Retinal pigment epithelial cell (primary cell): ENCODE measurements at places on chromosomes 13 and 19.

GRCh38 chr19:5914946-5915781 lies 1.1 kb downstream of the CAPS start:
- no peak for DNase-seq

DNA sequence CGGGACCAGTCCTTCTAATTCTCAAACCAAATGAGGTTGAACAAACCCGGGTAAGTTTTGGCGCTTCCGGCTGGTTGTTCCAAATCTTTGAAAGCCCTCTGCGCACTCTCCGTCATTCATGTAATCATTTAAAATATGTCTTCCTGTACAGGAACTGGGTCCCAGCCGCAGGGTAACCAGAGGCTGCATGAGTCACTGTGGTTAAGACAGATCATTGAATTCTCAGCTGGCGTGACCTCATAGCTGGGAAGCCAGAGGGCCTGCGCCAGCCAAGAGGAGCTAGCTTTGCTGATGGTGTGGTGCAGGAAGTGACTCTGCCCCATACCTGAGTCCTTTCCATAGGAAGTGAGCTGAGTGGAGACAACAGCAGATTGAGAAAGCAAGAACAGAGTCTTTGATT lies 135.2 kb downstream of the TSHZ3 start:
- DNase-seq = peak; percentile 93

DNA sequence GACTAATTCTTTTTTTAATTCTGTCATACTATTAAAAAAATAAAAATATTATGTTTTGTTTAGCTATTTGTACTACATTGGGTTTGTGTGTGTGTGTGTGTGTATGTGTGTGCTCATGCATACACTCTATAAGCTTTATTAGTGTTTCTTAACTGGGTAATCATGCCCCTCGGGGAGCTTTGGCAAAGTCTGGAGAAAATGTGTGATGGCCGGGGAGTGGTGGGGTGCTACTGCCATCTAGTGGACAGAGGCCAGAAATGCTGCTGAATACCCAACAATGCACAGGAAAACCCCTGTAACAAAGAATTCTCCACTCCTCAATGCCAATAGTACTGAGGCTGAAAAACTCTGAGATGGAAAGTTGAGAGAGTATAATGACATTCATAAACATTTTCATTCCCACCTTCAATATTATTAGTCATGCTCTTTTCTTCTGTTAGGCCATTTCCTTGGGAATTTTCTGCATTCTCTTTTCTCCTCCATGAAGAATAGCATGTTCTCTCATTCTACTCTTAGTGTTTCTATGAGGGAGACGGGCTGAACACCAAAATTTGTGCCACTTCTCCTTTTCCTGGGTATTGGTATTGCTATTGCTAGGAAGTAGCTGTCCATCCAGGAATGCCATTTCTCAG lies 157.3 kb downstream of the DNAJC3 start:
- DNase-seq = no peak

DNA sequence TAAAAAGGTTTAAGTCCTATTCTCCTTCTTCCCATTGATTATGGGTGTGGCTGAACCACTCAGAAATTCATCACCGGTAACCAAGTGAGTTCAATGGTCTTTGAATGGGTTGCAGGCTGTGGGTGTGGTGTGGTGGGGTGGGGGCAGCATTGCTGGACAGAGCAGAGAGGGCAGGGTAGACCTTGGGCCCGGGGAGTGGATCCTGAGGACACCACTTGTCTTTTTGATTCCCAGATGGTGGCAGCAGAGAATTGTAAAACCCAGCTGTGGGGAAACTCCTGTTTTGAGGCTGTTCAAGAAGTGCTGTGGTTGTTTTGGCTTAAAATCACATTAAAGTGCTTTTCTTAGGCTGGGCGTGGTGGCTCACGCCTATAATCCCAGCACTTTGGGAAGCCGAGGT lies 45.8 kb upstream of the RGCC start:
- no peak for DNase-seq

DNA sequence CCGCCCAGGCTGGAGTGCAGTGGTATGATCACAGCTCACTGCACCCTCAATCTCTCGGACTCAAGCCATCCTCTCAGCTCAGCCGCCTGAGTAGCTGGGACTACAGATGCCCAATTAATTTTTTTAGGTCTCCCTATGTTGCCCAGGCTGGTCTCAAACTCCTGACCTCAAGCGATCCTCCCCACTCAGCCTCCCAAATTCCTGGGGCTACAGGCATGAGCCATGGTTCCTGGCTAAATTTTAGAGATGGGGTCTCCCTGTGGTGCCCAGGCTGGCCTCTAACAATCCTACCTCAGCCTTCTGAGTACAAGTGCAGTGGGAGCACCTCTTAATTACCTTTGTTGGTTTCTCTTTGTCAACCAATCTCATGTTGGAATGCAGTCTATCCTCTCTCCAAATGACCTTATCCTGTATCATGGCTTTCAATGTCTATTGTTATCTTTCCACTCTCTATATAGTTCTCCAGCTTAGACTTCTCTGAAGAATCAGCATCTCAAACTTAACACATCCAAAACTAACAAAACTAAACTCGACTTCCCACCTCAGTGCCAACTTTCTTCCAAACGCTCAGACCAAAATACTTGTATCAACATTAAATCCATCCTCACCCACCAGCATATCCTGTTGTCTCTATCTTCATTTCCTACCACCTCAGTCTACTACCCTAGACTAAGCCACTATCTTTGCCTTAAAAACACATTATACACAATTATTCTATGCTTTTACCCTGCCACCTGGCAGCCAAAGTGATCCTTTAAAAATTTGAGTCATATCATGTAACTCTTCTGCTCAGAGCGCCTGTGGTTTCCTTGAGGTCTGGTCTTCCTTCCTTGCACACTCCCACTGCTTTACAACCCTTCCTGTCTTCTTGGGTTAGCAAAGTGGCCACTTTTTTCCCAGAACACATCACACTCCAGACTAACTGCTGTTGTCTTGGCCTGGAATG lies 6.7 kb downstream of the TPT1 start:
- no peak for DNase-seq

DNA sequence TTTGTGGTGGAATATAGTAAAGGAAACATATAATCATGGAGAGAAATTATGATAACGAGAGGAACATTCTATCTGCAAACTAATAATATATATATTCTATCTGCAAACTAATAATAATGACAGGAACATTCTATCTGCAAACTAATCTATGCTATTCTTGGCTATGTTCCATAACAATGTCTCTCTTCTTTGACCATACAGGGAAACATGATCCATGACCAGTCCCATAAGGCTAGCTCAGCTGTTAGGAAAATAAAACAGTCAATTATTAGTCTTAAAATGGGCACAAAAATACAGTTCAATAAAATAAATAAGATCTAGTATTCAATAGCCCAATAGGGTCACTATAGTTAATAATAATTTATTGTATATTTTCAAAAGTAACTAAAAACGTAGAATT lies 707.8 kb upstream of the PCDH20 start:
- no peak for DNase-seq

DNA sequence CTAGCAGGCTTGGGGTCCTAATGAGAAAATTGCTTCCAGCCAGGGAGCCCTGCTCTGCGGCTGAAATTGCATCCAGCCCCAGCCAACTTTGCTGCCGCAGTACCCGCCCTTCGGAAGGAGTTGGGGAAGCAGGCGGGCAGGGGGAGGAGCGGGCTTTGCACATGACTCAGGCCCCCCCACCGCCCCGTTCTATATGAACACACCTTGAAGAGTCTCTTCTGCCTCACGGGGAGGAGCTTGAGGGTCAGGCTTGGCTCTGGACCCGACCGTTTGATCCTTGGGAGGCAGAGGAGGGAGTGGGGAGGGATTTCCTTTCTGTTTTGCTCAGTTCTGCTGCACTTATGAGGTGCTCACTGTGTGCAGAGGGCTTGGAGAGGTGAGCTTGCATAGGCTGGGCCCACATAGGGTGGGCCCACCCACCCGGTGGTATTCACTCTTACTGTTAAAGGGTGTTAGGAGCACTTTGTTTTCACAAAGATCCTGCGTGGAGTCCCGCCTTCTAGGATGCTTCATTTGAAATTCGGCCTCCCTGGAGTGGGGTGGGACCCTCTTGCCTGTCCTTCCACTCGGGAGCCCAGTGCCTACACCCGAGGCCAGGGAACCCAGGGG lies 46.5 kb downstream of the LYL1 start:
- DNase-seq = no peak

- no peak for DNase-seq
Measured at GRCh38 chr13:94227255-94227879, 252.1 kb downstream of the DCT start.

DNA sequence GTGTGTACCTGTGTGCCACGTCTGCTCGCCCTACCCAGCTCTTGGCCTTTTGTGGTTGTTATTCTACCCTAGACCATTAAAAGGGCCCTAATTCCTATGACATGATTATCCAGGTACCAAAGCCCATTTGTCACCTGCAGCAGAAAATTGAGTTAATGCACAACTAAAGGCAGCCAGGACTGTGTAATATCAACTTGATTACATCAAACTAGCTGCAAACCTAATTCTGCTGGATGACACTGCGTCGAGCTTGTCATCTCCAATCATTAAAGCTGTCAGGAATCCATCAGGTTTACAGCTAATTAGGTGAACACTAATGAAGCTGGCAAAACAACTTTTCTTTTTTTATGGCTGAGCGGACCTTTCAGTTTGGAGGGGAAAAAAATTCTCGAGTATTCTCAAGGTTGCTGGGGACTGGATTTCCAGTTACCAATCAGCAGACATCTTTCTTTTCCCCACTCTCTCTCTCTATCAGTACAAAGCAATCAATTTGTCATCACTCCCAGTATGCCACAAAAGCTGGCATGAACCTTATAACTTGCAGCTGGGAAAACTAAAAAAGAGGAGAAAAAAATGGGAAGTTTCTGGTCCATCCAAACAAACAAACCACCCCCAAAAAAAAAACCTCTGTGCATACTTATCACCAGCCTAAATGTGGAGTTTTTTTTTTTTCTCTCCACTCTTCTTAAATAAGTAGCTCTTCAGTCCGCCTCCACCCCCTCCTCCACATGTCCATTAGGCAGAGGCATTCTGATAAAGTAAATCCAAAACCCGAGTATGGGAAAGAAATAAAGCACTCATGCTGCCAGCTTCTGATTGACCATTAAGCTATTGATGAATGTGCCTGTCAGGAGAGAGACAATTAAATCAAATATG lies 2.8 kb downstream of the TSHZ3 start:
- DNase-seq = no peak

DNA sequence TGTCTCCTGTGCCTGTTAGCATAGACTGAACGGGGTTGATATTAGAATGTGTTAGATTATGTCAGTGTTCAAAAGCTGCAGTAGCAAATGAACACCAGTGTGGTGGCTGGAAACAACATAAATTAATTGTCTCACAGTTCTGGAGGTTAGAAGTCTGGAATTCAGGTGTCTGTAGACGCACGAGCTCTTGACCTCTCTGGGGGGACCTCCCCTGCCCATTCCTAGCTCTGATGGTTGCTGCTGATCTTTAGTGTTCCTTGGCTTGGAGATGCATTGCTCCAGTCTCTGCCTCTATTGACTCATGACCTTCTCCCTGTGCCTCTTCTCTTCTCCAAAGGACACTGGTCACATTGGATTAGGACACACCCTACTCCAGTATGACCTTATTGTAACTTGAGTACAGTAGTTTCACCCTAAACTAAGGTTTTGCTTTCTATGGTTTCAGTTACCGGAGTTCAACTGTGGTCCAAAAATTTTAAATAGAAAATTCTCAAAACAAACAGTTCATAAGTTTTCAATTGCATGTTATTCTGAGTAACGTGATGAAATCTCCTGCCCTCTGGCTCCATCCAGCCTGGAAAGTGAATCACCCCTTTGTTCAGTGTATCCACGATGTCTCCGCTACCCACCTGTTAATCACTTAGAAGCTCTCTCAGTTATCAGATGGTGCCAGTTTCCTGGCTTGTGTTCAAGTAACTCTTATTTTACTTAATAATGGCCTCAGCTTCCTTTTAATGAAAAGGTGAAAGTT lies 273.2 kb downstream of the MYO16 start:
- DNase-seq = peak; percentile 78

DNA sequence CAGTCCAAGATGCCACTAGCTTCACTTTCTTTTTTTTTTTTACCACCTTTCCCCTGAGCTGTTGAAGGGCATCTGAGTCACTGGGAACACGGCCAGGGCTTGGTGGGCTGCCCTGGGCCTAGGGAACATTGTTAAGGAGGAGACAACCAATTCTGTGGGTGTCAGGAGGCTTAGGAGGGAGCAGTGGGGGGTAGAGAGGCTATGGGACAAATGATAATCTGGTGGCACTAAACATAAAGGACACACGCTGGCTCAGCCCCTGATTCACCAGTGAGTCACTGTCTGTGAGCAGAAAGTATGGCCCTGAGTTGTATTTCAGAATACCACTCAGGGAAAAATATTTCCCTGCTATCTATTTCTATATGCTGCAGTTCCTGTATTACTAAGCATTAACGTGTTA lies 207.8 kb downstream of the DCLK1 start:
- DNase-seq = peak; percentile 43

GRCh38 chr13:112956571-112957294 lies 12.3 kb upstream of the MCF2L start:
- DNase-seq = no peak

- DNase-seq = no peak
Measured at GRCh38 chr19:49558591-49558990, 21.8 kb downstream of the NOSIP start.

DNA sequence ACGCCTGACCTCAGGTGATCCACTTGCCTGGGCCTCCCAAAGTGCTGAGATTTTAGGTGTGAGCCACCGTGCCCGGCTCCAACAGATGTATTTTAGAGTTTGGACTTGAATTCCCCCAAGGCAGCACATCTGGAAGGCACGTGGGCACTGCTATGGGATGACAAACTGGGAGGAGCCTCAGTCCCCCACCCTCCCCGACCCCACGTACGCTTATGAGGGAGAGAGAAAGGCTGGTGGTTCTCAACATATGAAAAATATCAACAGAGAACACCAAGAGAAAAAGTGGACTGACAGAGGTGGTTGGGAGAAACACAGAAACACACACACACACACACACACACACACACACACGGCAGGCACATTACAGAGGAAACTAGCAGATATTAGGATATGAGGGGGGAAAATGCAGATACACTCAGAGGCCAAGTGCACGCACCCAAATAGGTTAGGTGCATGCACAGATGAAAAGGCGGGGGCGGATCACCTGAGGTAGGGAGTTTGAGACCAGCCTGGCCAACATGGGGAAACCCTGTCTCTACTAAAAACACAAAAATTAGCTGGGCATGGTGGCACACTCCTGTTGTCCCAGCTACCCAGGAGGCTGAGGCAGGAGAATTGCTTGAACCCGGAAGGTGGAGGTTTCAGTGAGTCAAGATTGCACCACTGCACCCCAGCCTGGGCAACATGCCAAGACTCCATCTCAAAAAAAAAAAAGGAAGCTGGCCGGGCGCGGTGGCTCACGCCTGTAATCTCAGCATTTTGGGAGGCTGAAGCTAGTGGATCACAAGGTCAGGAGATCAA lies 3.2 kb downstream of the STX10 start:
- no peak for DNase-seq
